ENCODE measurements at places on chromosomes 2 and 18.
A peak's percentile ranks its signal among the peaks of the same experiment; 100 is the strongest.

- DNase-seq = no peak
Observed at GRCh38 chr2:239466061-239466754, 65.4 kb upstream of the HDAC4 start.

- no peak for DNase-seq
Observed at GRCh38 chr2:65878011-65878340, 445.6 kb upstream of the SPRED2 start.

GRCh38 chr2:223944703-223945531 lies at the start of gene WDFY1:
TSS of gene WDFY1 (minus strand) at chr2:223945335. CDS start at chr2:223945284, 51 bp downstream.
- peak; percentile 87 for DNase-seq

DNA sequence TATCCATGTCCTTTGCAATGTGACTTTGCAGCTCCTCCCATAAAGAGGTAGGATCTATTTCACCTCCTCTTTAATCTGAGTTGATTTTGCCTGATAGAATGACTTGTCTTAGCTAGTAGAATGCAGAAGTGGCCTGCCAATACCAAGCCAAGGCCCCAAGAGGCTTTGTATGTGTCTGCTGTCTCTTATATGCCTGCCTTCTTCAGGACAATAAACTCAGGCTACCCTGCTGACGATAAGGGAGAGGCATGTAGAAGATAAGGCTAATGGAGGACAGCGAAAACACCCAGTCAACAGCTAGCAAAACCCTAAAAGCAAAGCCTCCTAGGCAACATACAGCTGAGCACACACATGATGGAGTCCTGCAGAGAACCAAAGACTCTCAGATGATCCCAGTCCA lies 1.8 kb upstream of the ZC3H8 start:
- DNase-seq = no peak

DNA sequence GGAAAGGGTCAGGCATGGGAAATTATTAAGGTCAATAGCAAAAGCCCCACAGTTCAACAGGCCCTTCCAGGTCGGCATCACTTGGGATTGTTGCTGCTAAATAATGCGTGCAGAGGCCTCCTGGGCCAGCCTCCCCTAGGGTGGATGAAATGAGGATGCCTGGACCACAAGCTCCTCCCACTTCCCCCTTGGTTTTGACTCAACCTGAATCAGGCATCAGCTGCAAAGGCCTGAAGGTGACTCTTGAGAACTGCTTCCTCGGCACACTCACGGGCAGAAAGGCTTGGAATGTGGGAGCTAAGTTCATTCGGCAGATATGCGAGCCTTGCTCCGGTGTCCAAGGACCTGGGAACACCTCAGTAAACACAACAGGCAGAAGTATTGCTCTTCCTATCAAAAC lies 69.3 kb downstream of the MBP start:
- DNase-seq = peak; percentile 95

- no peak for DNase-seq
Observed at GRCh38 chr18:36702401-36703013, 126.3 kb downstream of the TPGS2 start.

- DNase-seq = no peak
Observed at GRCh38 chr18:54480616-54481015, 110.4 kb upstream of the DYNAP start.

- DNase-seq = no peak
Observed at GRCh38 chr2:201559067-201559710, 84.1 kb downstream of the TMEM237 start.

GRCh38 chr2:38267270-38267925 lies 109.7 kb downstream of the ATL2 start:
- no peak for DNase-seq
